ENCODE measurements at places on chromosomes 3 and 15.

DNA sequence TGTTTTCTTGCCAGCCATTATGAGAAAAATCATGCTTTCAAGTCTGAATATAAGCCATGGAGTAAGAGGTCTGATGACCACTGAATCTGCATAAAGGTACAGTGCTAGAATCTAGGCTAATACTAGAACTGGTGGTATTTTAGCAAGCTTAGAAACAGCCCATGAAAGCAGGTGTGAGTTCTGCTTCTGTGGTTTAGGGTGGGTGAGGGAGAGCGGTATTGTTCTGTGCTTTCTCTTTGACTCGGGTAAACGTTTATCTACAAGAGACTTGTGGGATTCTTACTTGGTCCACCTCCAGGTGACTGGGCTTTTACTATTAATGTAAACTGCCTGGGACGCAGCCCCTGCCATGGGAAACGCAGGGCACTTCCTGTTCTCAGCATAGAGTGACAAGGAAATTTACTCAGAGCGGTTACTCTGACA is 55.2 kb downstream of the PGPEP1L start:
- DNase-seq, result peak; percentile 44

DNA sequence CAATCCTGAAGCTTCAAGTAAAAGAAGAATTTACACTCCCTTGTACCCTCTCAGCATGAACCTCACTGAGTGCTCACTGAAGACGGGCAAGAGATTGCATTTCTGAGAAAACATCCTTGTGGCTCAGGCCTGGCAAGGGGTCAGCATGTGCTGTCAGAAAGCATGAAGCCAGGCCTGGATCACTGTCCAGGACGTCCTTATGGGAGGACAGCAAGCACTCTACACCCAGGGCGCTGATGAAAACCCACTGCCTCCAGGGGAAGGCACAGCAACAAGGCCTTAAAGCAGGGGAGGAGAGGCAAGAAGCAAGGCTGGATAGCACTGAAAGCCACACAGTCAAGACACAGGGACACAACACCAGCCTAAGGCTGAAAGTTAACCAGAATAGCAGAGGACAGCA is 315.4 kb downstream of the OCA2 start:
- DNase-seq, result no peak

GRCh38 chr3:46298871-46299607 is 54.9 kb upstream of the CCR2 start:
- no peak for DNase-seq

- DNase-seq, result peak; percentile 7
These were observed 352.4 kb upstream of the ARHGEF26 start for GRCh38 chr3:153768561-153769469.

- DNase-seq, result no peak
These were observed 48.5 kb downstream of the TJP1 start for GRCh38 chr15:29773816-29774215.

DNA sequence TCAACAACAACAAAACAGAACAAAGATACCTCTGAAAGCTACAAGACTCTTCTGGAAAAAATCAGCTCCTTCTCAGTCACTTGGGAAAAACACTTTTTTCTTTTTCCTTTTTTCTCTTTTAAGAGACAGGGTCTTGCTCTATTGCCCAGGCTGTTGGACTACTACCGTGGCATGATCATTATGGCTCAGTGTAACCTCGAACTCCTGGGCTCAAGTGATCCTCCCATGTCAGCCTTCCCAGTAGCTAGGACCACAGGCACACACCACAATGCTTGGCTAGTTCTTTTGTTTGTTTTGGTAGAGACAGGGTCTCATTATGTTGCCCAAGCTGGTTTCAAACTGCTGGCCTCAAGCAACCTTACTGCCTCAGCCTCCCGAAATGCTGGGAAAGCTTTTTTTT is 12.8 kb downstream of the MYO9A start:
- no peak for DNase-seq

Measured in GM18507 (cell line).